ENCODE measurements at places on chromosomes 2 and 18.
A peak's percentile ranks its signal among the peaks of the same experiment; 100 is the strongest.

DNA sequence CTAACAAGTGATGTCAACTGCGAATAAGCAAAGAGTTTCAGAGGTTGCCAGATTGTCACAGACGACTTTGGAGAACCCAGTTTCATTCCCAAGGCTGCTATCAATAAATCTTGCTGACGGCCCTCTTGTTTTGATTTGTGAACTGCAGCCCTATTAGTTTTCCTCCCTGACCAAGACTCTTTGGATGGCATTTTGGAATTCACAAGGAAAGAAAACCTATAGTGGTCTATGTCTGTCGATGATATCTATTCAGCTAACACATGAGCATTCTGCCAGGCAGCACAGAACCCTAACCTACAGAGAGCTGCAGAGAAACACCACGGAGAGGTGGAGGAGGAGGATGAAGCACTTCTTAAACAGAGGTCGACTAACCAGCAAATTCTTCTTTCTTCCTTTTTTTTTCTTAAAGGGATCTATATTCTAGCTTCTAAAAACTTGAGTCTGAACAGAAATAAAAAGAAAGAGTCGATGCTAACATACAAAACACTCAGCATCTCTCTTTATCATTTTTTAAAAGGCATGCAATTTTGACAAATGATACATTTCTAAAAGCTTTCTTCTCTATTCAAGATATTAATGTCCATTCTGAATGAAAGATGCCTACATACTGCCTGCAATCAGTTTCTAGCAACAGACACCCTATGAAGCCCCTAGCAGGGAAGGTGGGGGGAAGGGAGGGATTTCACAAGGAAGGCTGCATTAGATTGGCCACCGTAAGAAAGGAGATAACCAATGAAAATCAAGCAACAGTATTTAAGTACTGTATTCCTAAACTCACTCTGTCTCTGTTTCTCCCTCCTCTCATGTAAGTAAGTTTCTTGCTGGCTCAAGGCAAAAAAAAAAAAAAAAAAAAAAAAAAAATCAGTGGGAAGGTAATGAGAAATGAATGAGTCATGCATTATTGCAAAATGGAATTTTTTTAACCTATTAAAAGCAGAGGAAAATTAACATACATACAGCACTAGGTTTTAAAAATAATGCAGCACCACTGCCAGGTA, 83.0 kb upstream of the CHRNA1 start:
- DNase-seq = no peak

DNA sequence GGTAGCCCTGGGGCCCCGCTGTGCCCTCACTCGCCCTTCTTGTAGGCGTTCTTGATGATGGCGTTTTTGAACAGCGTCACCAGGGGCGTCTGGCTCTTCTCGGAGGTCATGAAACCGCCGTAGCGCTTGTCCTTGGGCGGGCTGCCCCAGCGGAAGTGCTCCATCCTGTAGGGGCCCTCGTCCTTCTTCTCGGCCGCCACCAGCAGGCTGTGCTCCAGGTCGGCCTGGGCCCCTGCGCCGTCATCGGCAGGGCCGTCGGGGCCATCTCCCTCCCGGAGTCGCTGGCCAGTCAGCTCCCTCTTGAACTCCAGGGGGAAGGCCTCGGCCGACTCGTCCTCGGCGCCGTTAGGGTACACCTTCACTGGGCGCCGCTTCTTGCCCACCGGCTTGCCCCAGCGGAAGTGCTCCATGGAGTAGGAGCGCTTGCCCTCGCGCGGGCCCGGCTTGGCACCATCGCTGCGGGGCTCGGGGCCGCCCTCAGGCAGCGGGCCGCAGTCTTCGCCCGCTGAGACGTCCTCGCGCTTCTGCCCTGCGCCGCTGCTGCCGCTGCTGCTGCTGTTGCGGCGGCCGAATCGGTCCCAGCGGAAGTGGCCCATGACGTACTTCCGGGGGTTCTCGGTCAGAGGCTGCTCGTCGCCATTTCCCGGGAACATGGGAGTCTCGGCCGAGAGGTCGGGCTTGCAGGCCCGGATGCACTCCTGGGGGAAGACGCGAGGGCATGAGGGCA, 7.2 kb downstream of the POMC start:
- peak; percentile 32 for DNase-seq

GRCh38 chr2:88221365-88221942, 51.3 kb downstream of the THNSL2 start:
- no peak for DNase-seq

DNA sequence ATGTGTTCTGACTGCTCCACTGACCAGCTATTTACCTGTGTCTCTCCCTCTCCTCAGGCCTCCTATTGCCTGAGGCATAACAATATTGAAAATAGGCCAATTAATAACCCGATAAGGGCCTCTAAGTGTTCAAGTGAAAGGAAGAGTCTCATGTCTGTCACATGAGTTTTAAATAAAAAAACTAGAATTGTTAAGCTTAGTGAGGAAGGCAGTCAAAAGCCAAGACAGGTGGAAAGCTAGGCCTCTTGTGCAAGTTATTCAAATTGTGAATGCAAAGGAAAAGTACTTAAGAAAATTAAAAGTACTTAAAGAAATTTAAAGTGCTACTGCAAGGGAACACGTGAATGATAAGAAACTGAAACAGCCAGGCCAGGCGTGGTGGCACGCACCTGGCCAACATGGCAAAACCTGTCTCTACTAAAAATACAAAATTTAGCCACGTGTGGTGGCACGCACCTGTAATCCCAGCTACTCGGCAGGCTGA, 44.9 kb upstream of the TAF4B start:
- no peak for DNase-seq

Measured in small intestine (tissue), 16 donors.